Activated CD8-positive, alpha-beta T cell treated with anti-CD3 and anti-CD28 coated beads for 36 hours (primary cell): ENCODE measurements at places on chromosomes 2 and 18.
A peak's percentile ranks its signal among the peaks of the same experiment; 100 is the strongest.

DNA sequence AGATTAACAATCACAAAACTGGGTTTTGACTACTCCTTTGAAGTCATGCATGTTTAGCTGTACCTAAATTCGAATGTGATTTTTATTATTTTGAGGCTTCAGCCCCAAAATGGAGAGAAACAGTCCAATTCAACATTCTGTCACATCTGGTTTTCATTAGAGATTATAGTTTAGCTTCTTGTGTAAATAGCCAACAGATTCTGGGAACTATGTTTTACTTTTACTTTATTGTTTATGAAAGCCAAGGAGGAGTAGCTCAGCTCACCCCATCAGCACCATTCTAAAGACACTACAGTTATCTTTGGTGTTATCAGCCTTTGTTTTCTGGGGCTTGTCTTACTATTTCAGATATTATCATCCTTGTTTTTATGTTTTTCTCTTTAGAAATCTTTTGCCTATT, 465.0 kb upstream of the CWC22 start:
- DNase-seq = no peak

DNA sequence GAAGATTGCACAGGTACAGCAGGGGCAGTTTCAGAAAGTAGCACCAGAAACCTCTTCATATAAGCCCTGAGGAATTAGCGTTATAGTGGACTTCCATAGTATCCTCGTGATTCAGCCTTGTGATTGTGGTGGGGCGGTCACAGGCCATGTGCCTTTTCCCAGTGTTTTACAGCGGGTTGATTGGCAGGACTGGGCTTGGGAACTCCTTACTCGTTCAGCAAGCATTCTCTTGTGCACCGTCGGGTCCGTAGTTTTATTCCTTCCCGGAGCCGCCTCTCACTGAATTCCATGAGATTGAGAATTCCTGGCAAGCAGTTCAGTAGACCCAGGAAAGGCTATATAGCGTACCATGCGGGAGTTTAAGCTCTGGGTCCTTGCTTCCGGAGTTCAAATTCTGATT, 5.2 kb downstream of the COPS8 start:
- DNase-seq = no peak

DNA sequence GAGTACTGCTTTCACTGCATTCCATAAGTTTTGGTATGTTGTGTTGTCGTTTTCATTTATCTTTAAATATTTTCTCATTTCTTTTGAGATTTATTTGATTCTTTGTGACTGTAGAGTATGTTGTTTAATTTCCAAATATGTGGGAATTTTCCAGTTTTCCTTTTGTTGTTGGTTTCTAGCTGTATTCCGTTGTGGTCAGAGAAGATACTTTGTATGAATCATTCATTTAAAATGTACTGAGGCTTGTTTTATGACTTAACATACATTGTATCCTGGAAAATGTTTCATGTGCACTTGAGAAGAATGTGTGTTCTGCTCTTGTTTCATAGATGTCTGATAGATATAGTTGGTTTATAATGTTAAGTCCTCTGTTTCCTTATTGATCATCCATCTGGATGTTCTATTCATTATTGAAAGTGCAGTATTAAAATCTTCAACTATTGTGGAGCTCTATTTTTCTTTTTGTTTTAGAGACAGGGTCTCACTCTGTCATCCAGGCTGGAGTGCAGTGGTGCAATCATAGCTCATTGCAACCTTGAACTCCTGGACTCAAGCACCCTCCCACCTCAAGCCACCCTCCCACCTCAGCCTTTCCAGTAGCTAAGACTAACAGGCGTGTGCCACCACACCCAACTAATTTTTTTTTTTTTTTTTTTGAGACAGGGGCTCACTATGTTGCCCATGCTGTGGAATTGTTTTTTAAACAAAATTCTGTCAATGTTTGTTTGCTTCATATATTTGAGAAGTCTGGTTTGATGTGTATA, 96.8 kb downstream of the TAF4B start:
- no peak for DNase-seq

- DNase-seq = peak; percentile 20
These were observed 2.4 kb downstream of the CTIF start for GRCh38 chr18:48541026-48541746.

DNA sequence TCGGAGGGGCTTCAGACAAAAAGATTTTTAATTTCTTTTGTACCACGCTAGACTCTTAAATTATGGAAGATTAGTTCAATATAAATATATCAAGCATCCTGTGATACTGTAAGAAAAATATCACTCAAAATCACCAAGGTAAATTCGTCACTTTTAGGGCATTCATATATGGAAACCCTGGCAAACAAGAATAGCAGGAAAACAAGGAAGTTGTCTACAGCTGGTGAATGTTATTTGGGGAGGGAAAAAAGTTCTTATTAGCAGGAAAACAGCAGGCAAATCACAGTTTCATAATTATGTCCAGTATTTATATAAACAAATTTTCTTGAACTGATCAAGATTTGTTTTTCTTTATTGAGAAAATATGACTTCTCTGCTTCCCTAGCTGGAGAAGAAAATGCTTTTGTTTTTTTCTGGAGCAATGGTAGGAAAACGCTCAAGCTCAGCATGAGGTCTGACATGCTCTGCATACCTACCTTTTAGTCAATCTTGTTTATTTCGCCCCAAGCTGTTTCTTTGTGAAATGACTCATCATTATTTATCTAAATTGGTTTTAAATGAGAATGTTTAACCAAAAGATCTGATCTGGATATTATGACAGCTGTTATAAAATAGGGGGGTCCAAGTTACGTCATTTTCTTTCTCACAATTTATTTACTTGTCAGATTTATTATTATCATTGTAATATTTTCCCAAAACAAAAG, 14.7 kb downstream of the LINC00305 start:
- DNase-seq = no peak

DNA sequence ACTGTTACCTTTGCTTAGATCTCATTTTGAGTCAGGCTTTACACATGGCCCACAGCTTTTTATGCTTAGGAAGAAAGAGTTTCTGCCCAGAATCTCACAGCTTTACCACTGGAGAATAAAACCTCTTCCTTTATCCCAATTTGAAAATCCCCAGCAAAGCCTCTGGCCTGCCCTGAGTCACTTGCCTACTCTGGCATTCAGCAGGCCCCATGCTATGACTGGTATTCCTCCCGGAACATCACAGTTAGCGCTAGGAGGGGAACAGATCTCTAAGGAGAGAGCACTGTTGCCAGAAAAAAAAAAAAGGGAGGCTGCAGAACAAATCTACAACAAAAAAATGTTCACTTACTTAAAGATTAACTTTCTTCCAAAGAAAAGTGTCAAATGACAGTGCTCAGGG, 152.9 kb upstream of the DNMT3A start:
- DNase-seq = no peak

DNA sequence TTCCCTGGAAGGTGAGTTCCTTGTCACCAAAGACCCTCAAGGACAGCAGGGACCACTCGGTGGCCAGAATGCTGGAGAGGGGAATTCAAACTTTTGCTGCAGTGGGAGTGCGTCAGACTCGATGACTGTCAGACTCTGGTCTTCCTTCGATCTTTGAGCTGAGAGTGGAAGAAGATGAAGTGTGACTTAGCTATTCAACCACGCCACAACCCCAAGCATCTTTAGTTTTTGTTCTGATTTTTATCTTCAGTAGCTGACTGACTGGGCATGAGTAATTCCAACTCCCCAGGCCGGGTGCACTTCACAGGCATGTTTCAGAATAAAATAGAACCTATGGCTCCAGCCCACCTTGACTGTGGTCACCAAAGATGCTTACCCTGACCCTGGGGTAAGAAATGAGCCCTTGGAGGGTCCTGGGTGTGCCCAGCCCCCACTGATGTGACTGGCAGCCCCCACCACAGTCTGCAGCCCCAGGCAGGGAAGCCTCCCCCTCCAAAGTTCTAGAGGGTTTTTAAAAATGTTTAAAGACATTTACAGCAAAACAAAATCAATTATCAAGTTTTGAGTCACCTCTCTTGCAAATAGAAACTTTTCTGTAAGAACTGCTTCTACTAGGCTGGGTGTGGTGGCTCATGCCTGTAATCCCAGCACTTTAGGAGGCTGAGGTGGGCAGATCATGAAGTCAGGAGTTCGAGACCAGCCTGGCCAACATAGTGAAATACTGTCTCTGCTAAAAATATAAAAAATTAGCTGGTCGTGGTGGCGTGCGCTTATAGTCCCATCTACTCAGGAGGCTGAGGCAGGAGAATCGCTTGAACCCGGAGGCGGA, 24.9 kb upstream of the YWHAQ start:
- peak; percentile 88 for DNase-seq

- DNase-seq = no peak
These were observed 29.0 kb upstream of the CATIP start for GRCh38 chr2:218327451-218328210.

- peak; percentile 76 for DNase-seq
These were observed 50.6 kb downstream of the TRAF3IP1 start for GRCh38 chr2:238370823-238371372.

GRCh38 chr2:127259355-127259754, 34.6 kb downstream of the ERCC3 start:
- no peak for DNase-seq

- DNase-seq = no peak
These were observed 110.9 kb downstream of the SS18 start for GRCh38 chr18:25979369-25980040.

DNA sequence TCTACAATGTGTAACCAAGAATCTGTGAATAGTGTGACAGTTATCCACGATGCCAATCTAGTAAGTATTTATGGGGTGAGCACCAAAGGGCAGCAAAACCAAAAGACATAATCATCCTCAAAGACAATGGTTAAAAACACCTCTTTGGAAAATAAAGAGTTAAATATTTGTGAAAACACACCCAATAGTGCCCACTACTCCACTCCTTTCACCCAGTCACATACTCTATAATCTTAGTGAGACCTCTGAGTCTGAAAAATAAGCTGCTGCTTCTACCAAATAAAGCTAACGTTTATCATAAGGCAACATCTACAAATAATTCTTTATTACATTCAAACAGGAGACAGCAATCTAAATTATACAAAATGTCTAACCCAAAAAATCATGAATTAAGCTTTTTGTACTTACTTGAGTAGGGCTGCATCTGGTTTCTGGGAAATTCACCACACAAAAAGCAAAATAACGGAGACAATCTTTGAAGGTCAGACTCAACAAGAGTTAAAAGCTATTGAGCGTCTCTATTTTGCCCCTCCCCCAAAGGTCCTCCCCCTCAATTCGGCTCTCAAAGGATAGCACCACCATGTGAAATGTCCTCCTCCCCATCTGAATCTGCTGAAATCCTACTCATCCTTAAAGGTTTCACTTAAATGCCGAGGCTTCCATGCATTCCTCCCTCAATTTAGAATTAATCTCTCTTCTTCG, 2.0 kb downstream of the RAPH1 start:
- DNase-seq = peak; percentile 9

- DNase-seq = no peak
These were observed 3.3 kb downstream of the BOK start for GRCh38 chr2:241561832-241562231.

GRCh38 chr2:74789271-74789670, 44.7 kb upstream of the HK2 start:
- no peak for DNase-seq

DNA sequence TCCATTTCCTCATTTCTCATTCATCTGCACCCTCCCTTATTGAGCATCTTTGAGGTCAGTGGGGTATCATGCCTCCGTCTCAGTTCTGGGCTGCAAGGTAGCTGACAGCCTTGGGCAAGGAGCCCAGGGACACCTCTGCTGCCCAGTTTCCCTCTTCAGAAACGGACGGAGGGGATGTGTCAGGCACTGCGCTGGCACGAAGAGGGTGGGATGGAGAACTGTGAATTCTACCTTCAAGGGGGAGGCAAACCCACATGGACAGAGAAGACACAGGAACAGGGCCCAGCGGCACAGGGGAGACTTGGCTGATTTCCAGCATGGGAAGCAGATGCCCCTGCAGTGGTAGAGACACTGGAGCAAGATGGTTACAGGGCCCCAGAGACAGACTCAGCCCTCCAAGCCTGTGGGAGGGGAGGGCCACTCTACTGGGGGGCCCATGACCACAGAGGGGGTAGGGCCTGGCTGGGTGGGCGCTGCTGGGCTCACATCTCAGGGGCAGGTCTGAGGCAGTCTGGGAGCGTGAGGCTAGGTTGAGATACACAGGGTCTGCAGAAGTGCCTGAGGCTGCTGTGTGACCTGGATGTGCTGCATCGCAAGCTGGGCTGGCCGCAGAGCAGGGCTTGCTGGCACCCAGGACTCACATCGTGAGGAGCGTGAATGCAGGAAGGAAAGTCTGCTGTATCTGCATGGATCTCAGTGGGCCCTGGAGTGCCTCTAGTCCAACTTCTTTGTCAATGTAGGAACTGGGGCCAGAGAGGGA, 92.3 kb downstream of the HS1BP3 start:
- DNase-seq = no peak

GRCh38 chr2:128788636-128789220, 470.1 kb upstream of the HS6ST1 start:
- no peak for DNase-seq

GRCh38 chr2:232147440-232148077, 186.0 kb downstream of the DIS3L2 start:
- no peak for DNase-seq

DNA sequence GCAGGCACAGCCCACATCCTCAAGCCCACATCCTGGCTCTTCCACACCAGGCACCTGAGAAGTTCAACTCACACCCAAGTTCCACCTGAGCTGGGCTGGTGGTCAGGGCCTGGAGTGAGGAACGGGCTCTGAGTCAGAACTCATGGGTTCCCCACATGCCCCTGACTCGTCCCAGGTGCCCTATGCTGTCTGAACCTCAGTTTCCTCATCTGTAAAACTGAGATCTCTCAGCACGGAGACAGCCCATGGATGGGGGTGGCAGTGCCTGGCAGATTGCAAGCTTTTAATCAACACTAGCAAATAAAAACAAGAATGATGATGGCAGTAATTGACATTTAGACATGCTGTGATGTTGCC, 307.8 kb downstream of the NDUFA10 start:
- no peak for DNase-seq

DNA sequence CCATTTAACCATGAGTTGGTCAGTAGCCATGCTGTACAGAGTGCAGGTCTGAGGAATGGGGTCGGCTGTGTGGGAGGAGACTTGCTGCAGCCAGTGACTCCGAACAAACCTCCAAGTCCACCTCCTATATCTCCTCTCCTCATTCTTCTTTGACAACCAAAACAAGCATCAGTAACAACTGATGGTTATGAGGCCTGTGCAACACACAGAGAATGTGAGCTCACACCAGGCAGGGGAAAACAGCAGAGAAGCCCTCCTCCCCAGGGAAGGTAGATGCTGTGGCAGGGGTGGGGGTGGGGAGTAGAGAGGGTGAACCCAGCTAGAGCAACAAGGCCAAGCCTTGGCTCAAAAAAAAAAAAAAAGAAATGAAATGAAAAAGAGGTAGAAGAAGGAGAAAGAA, 12.3 kb upstream of the CNGA3 start:
- no peak for DNase-seq

- DNase-seq = no peak
These were observed 60.1 kb downstream of the PIGN start for GRCh38 chr18:62126737-62127136.

- DNase-seq = no peak
These were observed 77.2 kb upstream of the FIGN start for GRCh38 chr2:163812926-163813520.

- peak; percentile 31 for DNase-seq
These were observed 194.3 kb downstream of the PLCL1 start for GRCh38 chr2:197998702-197999101.

GRCh38 chr2:19899985-19900930, 1.5 kb downstream of the TTC32 start:
- peak; percentile 45 for DNase-seq

GRCh38 chr18:63480476-63480875, 3.7 kb downstream of the SERPINB5 start:
- no peak for DNase-seq

- no peak for DNase-seq
These were observed 560.2 kb downstream of the CNTNAP5 start for GRCh38 chr2:124585277-124585676.
